ENCODE measurements at places on chromosomes 3 and 15.
A peak's percentile ranks its signal among the peaks of the same experiment; 100 is the strongest.

- DNase-seq, result no peak
Observed at GRCh38 chr3:149894205-149894604, 76.5 kb downstream of the PFN2 start.

- no peak for DNase-seq
Observed at GRCh38 chr3:72448858-72449257, 399.4 kb downstream of the SHQ1 start.

DNA sequence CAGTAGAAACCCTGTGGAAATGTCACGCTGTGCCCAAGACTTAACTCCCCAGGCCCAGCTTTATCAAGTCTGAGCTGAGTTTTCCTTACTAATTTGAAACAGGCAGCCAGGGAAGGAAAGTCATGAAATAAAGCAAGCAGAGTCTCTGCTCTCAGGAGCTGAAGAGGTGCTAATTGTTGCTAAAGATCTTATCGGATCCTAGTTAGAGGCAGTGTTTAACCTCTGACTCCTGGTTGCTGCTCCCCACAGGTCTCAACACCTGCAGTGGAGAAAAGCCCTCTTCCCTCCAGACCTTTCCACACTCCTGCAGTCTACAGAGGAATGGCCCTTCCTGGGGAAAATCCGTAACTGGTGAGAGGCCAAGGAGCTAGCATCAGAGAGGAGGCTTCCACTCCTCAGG, 628.2 kb downstream of the NTRK3 start:
- no peak for DNase-seq

DNA sequence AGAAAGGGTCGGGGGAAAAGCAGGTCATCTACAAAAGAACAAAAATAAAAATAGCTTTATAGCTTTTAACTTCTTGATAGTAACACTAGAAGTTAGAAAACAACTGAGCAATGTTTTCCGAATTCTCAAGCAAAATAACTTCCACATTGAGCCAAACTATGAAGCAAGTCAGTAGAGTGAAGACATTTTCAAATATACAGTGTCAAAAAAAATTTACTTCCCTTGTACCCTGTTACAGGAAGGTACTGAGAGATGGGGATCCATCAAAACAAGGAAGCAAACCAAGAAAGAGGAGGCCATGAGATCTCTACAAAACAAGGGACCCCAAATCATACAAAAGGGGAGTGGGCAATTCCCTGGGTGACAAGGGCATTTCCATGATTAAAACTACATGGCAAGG, 26.6 kb upstream of the STIMATE start:
- DNase-seq, result no peak

GRCh38 chr3:70180664-70181063, 131.8 kb downstream of the MDFIC2 start:
- no peak for DNase-seq

- DNase-seq, result no peak
Observed at GRCh38 chr3:28000608-28001007, 240.8 kb upstream of the CMC1 start.

DNA sequence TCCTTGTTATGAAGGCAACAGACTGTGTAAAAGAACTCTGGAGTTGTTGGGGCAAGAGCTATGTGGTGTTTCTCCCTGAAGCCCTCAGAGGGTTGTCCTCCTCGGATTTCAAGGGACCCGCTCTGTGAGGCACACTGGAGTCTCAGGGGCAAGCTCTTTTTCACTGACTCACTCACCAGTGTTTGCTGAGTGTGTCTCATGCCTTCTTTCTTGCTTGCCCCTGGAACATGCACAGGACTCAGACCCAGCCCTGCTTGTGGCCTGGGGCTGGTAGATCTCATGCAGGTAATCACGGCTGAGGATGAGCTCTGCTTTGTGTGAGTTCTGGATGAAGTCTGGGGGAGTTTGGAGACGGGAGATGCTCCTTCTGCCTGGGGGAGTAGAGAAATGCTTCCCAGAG, 93.7 kb downstream of the CACNA1D start:
- no peak for DNase-seq

DNA sequence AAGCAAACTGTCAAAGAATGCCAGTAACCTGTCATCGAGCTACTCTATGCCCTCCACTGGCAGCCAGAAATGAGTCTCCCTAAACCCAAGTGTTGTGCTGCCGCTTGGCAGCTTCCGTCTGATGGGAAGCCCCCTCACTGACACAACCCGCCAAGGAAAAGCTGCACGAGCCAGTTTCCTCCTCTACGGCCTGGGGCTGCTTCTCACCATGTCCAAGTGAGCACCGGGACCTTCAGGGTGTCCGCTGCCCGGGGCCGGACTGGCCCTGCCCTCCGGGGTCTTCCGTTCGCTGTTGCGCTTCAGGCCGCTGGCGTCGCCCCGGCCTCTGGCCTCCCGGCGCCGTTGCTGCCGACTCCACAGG, 490 bp downstream of the TOMM70 start:
- DNase-seq, result peak; percentile 42

- DNase-seq, result peak; percentile 47
Observed at GRCh38 chr15:91099616-91099994, 452 bp upstream of the SV2B start.

GRCh38 chr3:142498397-142499180, 50.8 kb upstream of the XRN1 start:
- no peak for DNase-seq

DNA sequence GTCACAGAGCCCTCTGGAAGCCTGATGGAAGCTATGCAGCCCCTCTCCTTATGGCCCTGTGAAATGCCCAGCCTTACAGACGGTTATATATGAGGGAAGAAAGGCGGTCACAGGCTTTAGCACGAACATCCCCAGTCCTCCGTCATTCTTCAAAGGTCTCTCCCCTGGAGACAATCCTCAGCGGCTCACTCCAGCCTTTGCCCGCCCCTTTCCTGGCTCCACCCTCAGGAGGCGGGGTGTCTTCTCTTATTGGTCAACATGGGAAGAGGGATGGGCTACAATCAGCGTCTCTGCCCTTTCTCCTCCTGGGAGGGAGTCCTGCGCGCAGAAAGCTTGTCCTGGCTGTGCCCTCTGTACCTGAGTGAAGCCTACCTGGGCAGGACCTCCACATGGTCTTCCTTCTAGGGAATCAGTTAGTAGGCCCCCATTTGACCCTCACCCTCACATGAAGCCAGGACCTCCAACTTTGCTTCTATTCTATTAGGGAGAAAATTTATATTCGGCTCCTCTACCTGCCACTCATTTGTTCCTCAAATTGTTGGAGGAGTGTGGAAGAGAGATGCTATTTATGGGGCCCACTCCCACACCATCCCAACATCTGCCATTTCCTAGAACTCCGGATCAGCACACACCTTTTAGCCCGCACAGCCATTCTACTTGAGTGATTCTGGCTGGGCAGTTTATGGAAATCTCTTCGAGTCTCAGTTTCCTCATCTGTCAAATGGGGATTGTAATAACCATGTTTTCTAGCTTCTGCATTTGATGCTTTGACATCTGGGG, 112.9 kb upstream of the SLC6A11 start:
- no peak for DNase-seq

DNA sequence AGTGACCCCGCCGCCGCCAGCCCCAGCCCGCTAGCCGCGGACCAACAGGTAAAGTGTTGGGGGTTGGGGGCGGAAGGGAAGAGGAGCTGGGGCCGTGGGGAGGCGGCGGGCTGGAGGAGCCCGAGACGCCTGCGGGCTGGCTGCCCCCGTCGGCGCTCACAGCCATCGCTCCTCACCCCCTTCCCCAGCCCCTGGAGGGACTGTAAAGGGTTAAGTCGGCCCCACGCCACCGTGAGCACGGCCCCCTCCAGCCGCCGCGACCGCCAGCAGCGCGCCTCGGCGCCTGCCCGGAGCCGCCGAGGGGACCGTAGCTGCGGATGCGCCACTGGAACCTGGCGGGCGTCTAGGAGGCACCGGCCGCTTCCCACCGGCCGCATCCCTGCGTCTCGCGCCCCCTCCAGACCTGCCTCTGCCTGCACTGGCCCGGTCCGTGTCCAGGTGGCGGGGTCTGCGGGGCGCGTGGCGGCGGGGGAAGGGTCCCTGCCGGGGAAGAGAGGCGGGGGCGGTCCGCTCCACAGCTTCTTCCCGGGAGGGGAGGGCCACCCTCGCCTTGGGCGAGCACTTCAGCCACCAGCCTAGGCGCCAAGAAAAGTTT, 522 bp downstream of the MED12L start:
- DNase-seq, result peak; percentile 26

- no peak for DNase-seq
Observed at GRCh38 chr15:56806148-56806536, 72.8 kb upstream of the ZNF280D start.

GRCh38 chr3:55156851-55157650, 229.2 kb upstream of the LRTM1 start:
- DNase-seq, result no peak

- DNase-seq, result no peak
Observed at GRCh38 chr3:43632269-43632733, 10.5 kb upstream of the ANO10 start.

- DNase-seq, result no peak
Observed at GRCh38 chr15:94383041-94383440, 151.7 kb downstream of the MCTP2 start.

DNA sequence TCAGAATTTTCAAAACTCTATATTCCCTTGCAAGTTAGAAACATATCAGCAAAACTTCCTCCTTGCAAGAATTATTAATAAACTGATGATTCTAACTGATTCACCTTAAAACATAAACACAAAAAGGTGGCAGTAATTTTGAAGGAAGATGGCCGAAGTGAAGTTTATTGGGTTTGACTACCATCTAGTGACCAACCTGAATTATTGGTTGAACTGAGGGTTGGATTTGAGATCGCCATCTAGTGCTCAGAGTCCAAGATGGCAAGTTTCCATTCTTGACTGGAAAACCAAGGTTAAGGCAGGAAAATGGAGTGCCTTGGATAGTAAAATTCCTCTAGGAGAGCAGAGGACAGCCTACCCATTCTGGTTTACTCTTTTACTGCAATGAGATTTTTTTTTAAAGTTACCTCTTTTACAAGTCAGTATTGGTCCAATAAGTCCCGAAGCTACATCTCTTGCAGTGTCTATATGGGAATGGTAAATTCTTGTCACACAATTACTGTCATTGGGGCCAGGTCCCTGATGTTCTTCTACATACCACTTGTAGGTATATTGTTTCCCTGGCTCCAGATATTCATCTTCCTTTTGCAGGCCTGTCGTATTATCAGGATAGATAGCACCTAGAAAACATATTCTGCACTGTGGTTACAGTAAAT, 51.6 kb upstream of the CP start:
- DNase-seq, result peak; percentile 10

GRCh38 chr3:138442433-138442832, 8.0 kb downstream of the ESYT3 start:
- DNase-seq, result no peak

GRCh38 chr15:51904421-51904820, 67.2 kb downstream of the LEO1 start:
- DNase-seq, result no peak

GRCh38 chr15:33746203-33746602, 222.1 kb upstream of the CHRM5 start:
- no peak for DNase-seq

- no peak for DNase-seq
Observed at GRCh38 chr3:97899331-97899730, 72.9 kb downstream of the RIOX2 start.

- no peak for DNase-seq
Observed at GRCh38 chr15:64858021-64858575, 16.4 kb downstream of the PLEKHO2 start.

- DNase-seq, result no peak
Observed at GRCh38 chr15:71565006-71565405, 245.3 kb upstream of the NR2E3 start.

- no peak for DNase-seq
Observed at GRCh38 chr15:90259524-90259923, 5.9 kb upstream of the NGRN start.

- DNase-seq, result no peak
Observed at GRCh38 chr15:52499506-52499905, 29.2 kb downstream of the MYO5A start.

DNA sequence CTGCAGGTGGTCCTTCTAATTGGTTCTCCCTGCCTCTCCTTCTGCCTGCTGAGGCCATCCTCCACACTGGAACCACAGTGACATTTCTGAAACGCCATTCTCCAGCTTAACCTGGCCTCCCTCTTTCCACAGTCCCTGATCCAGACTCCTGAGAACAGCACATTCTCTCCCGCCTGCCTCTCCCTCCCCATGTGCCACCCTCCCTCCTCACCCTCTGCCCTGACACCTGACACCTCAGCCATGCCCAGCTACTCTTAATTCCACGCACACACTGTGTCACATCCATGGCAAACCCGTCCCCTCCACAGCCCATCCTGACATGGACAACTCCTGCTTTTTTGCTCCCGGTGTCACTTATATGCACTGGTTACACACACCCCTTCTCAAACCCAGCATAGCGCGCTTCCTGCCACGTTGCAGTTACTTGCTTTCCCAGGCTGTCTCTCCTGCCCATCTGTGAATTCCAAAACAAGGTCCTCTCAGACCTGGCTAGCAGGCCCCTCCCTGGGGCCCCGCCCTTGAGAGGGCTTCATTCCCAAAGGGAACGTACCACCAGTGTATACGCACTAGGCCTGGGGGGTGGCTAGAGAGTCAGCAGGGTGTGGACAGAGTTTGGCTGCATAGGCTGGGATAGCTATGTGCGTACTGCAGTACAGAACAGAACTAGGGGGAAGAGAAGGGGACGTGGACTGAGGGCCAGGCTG, 92.7 kb upstream of the BLM start:
- DNase-seq, result no peak

DNA sequence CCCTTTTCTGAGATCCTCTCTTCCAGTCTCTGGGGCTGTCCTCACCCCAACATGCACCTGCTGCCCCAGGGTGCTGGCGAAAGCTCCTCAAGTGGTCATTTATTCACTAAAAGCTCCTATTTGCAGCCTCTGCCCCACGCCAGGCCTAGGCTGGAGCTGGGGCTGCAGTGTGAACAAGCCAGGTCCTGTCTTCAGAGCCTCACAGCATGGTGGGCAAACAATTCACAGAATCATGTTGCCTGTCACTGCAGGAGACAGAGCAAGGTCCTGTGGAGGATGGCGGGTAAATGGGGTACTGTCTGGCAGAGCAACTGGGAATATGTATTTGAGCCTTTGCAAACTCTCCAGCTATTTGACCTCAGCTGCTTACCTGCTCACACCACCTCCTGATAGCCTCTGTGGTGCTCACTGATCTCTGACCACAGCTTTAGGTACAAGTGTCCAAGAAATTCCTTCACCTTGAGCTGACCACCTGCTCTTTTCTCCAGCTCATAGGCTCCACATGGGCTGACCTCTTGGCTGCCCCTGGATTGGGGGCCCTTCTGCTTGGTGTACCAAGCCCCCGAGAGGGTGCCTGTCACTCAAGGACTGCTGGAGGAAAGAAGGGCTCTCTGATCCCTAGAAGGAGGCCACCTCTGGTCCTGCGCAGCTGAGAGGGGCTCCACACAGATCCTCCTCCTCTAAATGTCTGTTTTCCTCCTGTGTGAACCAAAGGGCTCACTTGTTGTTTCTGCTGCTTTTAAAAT, 35.6 kb downstream of the AMOTL2 start:
- no peak for DNase-seq

GRCh38 chr3:16369885-16370284, 104.9 kb downstream of the OXNAD1 start:
- DNase-seq, result no peak

- DNase-seq, result no peak
Observed at GRCh38 chr3:6120786-6121185, 740.1 kb upstream of the GRM7 start.
